ENCODE measurements at places on chromosomes 6 and 20. TPM values are rescaled to one million over a fixed set of nuclear protein-coding genes. Genes with fewer than 3 reads are reported as not detected.

DNA sequence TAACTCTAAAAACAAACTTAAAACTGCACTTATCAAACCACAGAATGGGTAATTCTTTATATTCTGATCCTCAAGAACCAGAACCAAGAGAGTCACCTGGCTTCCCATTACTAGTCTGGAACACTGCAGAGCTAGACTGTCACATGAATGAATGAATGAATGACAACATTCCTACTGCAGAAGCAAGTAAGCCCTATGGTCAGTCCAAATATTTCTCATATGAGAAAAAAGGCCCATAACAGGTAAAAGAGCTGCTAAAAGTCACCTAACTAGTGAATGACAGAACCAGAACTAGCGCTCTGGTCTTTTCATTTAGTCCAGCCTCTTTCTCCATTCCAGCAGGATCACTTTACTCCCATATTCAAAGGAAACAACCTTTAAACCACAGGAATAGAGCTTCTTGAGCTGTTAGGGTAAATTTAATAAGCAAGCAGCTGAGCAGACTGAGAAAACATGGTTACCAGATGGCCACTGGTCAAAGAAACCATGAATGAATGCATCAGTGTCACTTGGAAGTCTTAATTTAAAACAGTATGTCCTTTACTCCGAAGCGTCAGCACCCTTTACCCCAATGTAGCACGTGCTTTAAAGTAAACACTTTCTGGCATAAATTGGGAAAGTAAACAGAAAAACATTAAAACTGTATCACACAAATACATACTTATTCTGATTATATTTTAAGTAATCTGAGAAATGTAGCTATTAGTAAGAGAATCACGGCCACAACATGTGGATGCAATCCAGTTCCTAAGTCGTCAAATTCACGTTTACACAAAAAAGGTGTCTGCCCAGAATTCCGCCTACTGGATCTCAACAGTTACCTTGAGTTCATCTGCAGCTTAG, 1.4 kb downstream of the PREP start:
- peaks cover 51% of the 10 kb centered on the region for H3K4me1 ChIP-seq
- H3K27ac ChIP-seq = no peak overlapping the region
- DNase-seq = no peak
- H3K36me3 ChIP-seq = peaks cover 9% of the 10 kb centered on the region
- peak overlapping the region; percentile 98 for H3K4me3 ChIP-seq

GRCh38 chr6:135012764-135013163, 41.9 kb downstream of the HBS1L start:
- H3K4me3 ChIP-seq = peak overlapping the region; percentile 51
- peak overlapping the region; percentile 80 for H3K27ac ChIP-seq
- no peaks in the 10 kb centered on the region for H3K27me3 ChIP-seq
- H3K36me3 ChIP-seq = peaks cover 22% of the 10 kb centered on the region

DNA sequence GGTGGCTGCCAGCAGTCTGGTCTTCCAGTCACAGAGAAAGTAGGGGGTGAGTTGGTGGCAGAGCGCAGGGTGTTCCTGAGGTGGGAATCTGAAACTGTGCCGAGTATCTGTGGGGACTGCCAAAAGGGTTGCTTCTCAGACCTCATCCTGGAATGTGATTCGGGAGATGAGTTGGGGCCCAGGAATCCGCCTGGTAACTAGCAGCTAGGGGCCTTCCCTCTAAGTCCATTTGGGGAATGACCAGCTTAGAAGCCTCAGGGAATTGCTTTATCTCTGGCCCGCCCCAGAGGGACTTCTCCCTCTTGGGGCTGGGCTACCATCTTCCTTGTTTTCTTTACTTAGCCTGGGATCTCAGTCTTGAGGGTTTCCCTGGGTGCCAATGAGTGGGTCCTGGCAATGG, 49.6 kb downstream of the MOCS1 start:
- H3K27me3 ChIP-seq = peaks cover 5% of the 10 kb centered on the region
- no peaks in the 10 kb centered on the region for H3K4me1 ChIP-seq
- no peak for DNase-seq
- no peak overlapping the region for H3K4me3 ChIP-seq

DNA sequence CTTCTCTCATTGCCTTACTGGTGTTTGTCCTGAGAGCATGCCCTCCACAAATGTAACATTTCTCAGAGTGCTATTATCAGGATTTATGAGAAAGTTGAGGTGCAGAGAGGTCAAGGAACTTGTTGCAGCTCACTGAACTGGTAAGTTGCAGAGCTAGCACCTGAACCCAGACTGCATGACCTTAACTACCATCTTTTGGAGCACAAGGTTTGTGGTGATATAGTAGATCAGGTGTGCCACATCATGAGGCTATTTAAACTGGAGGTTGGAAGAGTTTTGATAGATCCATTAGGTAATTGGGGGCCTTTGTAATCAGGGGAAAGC, 112.0 kb upstream of the CITED2 start:
- no peak for DNase-seq
- H3K36me3 ChIP-seq = peaks cover 4% of the 10 kb centered on the region
- H3K4me3 ChIP-seq = no peak overlapping the region
- H3K4me1 ChIP-seq = peaks cover 4% of the 10 kb centered on the region
- no peak overlapping the region for H3K27ac ChIP-seq

GRCh38 chr20:32236048-32236533, 28.4 kb downstream of the POFUT1 start:
- H3K36me3 ChIP-seq = peaks cover 40% of the 10 kb centered on the region
- DNase-seq = no peak
- H3K4me1 ChIP-seq = peaks cover 21% of the 10 kb centered on the region
- no peak overlapping the region for H3K4me3 ChIP-seq
- no peaks in the 10 kb centered on the region for H3K27me3 ChIP-seq

DNA sequence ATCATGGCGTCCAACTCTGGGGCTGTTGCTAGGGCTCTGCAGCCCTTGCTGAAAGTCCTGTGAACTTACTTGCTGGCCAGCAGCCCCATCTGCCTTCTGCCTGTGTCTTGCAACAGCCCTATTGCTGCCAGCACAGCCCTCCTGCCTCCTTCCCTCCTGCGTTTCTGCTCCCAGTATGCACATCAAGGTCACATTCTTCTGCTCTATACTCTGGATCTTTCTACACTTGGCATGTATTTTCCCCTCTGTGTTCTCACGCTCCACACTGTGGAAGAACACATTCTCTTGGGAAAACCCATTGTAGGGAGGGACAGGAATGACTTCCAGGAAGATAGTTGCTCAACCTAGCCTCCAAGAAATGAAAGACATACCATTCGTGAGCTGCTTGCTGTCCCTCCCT, 80.9 kb upstream of the PHACTR2 start:
- no peak for DNase-seq
- H3K4me3 ChIP-seq = no peak overlapping the region
- peaks cover 11% of the 10 kb centered on the region for H3K36me3 ChIP-seq

DNA sequence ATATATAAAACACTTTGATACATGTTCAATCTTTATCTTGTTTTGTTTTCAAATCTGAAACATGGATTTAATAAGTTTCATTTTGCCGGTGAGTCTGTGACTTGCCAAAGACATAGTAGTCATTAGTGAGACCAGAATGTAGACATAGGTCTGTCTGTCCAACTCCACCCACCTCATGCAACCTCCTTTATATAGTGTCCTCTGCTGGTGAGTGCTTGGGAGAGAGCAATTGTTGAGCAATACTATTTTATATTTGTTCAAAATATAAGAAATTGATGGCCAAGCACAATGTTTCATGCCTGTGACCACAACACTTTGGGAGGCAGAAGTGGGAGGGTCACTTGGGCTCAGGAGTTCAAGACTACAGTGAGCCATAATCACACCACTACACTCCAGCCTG, 10.8 kb upstream of the LY86 start:
- no peak for DNase-seq
- H3K36me3 ChIP-seq = peaks cover 32% of the 10 kb centered on the region
- peaks cover 8% of the 10 kb centered on the region for H3K4me1 ChIP-seq
- no peaks in the 10 kb centered on the region for H3K27me3 ChIP-seq
- H3K27ac ChIP-seq = no peak overlapping the region

DNA sequence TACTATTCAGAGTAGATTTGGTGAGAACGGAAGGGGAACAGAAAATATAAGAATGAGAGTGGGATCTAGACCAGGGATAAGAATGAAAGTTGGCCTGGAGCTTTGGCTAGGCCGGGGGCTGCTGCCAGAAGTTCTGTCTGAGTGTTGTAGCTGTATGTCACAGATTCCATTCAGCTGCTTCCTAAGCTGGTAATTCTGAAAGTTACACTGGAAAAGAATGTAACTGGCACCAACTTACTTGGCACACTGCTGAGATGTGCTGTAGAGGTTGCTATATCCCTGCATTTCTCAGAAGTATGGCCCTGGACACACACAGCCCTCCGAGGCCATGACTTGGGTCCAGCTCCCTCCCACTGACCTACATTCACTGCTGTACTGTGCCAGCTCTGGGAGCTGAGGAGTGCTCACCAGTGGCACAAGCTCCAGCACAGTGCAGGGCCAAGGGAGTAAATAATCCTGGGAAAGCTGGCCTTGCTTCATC, 25.8 kb upstream of the TMEM217 start:
- peaks cover 49% of the 10 kb centered on the region for H3K36me3 ChIP-seq
- H3K4me3 ChIP-seq = no peak overlapping the region
- no peak overlapping the region for H3K27ac ChIP-seq
- H3K4me1 ChIP-seq = peaks cover 34% of the 10 kb centered on the region

DNA sequence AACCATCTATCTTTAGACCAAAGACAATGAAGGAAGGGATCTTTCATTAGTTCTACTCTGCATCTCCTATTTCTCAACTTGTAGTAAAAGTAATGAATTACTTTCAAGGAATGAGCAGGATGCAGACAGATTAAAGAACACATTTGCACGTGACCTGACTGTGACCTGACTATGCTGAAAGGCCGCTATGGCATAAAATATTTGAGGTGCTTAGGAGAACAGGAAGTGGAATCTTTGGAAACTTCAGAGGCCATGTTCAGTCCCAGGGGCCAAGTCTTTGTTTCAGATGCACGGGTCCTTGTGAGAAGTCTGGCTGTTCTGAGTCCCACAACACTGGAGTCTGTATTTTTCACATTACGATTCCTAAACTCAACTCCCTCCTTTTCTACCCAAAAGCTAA, 41.0 kb downstream of the NINL start:
- no peaks in the 10 kb centered on the region for H3K36me3 ChIP-seq
- H3K4me1 ChIP-seq = peaks cover 7% of the 10 kb centered on the region

DNA sequence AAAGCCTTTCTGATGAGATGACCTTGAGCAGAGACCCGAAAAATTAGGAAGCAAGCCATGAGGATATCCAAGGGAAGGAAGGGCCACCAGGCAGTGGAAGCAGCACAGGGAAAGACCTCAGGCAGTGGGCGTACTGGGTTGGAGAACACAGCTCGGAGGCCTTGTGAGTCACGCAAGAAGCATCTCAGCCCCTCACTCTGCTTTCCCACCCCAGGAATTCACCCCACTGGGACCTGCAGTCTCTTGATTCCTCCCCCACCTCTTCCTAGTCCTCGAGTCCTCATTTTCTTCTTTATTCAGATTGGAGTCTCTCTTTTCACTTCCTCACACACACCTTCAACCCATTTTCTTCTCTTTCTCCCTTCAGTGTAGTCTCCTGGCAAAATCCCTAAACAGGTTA, 27.0 kb downstream of the RPRD1B start:
- peaks cover 8% of the 10 kb centered on the region for H3K4me1 ChIP-seq
- no peaks in the 10 kb centered on the region for H3K27me3 ChIP-seq
- peaks cover 10% of the 10 kb centered on the region for H3K36me3 ChIP-seq
- no peak overlapping the region for H3K4me3 ChIP-seq
- no peak overlapping the region for H3K27ac ChIP-seq
- no peak for DNase-seq

GRCh38 chr6:101662111-101662897, 268.8 kb downstream of the GRIK2 start:
- no peaks in the 10 kb centered on the region for H3K4me1 ChIP-seq
- H3K36me3 ChIP-seq = no peaks in the 10 kb centered on the region
- H3K27me3 ChIP-seq = no peaks in the 10 kb centered on the region
- no peak overlapping the region for H3K27ac ChIP-seq

DNA sequence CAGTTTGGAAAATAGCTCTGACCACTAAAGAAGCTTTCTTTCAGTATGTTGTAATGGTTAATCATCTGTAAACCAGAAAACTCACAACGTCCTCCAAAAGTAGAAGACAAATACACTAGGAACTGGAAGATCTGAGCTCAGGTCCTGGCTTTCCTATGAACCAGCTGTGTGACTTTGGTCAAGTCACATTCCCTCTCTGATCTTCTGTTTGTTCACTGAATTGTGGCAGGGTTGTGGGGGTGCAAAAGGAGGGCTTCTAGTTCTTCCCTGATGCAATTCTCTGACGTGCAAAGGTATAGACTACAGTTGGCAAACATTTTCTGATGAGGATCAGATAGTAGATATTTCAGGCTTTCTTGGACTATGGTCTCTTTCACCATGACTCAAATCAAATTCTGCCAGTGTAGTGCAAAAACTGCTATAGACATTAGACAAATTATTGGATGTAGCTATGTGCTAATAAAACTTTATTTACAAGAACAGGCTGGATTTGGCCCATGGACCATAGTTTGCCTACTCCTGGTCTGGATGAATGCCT, 44.9 kb downstream of the ATXN1 start:
- H3K4me1 ChIP-seq = peaks cover 21% of the 10 kb centered on the region
- H3K27ac ChIP-seq = no peak overlapping the region
- peaks cover 12% of the 10 kb centered on the region for H3K36me3 ChIP-seq
- H3K4me3 ChIP-seq = no peak overlapping the region
- no peaks in the 10 kb centered on the region for H3K27me3 ChIP-seq

- no peaks in the 10 kb centered on the region for H3K27me3 ChIP-seq
- peak; percentile 61 for DNase-seq
- peak overlapping the region; percentile 91 for H3K27ac ChIP-seq
These were observed 902 bp downstream of the SAMHD1 start for GRCh38 chr20:36950414-36951197.

GRCh38 chr6:128370072-128370471, 150.3 kb downstream of the PTPRK start:
- H3K36me3 ChIP-seq = peaks cover 1% of the 10 kb centered on the region
- peaks cover 3% of the 10 kb centered on the region for H3K4me1 ChIP-seq
- H3K27ac ChIP-seq = no peak overlapping the region
- no peaks in the 10 kb centered on the region for H3K27me3 ChIP-seq
- H3K4me3 ChIP-seq = no peak overlapping the region

- H3K27ac ChIP-seq = no peak overlapping the region
- H3K4me3 ChIP-seq = no peak overlapping the region
- no peak for DNase-seq
- no peaks in the 10 kb centered on the region for H3K36me3 ChIP-seq
- peaks cover 32% of the 10 kb centered on the region for H3K27me3 ChIP-seq
These were observed 6.0 kb downstream of the BFSP1 start for GRCh38 chr20:17525132-17525531.

DNA sequence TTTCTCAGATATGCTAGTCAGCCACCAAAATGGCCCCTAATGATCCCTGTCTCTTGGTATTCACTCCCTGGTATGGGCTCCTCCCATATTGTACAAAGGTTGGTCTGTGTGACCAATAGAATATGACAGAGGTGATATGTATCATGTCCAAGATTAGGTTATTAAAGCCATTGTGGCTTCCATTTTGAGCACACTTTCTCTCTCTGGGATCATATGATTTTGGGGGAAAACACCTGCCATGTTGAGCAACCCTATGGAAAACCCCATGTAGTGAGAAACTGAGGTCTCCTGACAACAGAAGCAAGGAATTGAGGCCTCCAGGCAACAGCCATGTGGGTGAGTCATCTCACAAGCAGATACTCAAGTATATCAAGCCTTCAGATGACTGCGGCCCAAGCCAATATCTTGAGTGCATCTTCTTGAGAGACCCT, 7.1 kb upstream of the ZNF318 start:
- peaks cover 3% of the 10 kb centered on the region for H3K36me3 ChIP-seq
- H3K4me1 ChIP-seq = peaks cover 9% of the 10 kb centered on the region
- no peak for DNase-seq
- H3K27me3 ChIP-seq = peaks cover 26% of the 10 kb centered on the region
- no peak overlapping the region for H3K4me3 ChIP-seq
- H3K27ac ChIP-seq = no peak overlapping the region

The RREB1 gene
- 37.0 TPM for total RNA-seq

The PRSS16 gene
- total RNA-seq = 0.86 TPM

The LRFN2 gene
- total RNA-seq = not detected

The ADGB gene
- total RNA-seq = not detected

The PRDM13 gene
- total RNA-seq = not detected

The TGM2 gene
- 0.50 TPM for total RNA-seq

The EFCAB8 gene
- total RNA-seq = 0.47 TPM

The AGER gene
- 47.4 TPM for total RNA-seq

The JAG1 gene
- total RNA-seq = 0.89 TPM

The UST gene
- 3.1 TPM for total RNA-seq

Measured in activated naive CD8-positive, alpha-beta T cell treated with anti-CD3 and anti-CD28 coated beads, Interleukin-2, amount 10 ng/mL, durations not matched to agents 7 days and 5 days (primary cell).